ENCODE measurements at places on chromosomes 13 and 19. TPM values are rescaled to one million over a fixed set of nuclear protein-coding genes. Genes with fewer than 3 reads are reported as not detected.

The SULT2A1 gene
- not detected for total RNA-seq

The ZNF576 gene
- 7.1 TPM for total RNA-seq

The NLRP4 gene
- total RNA-seq, result not detected

The C5AR2 gene
- 0.18 TPM for total RNA-seq

The KCNC3 gene
- total RNA-seq, result 6.3 TPM

The IRGC gene
- total RNA-seq, result not detected

The CPB2 gene
- total RNA-seq, result not detected

The EHD2 gene
- 3.5 TPM for total RNA-seq

The LILRB4 gene
- total RNA-seq, result 0.54 TPM

The OR7D2 gene
- total RNA-seq, result not detected

The PLIN5 gene
- total RNA-seq, result 2.3 TPM

The WDR62 gene
- total RNA-seq, result 4.4 TPM

The LIN7B gene
- total RNA-seq, result 12.9 TPM
